ENCODE measurements at places on chromosomes 7 and 10.
A peak's percentile ranks its signal among the peaks of the same experiment; 100 is the strongest.

DNA sequence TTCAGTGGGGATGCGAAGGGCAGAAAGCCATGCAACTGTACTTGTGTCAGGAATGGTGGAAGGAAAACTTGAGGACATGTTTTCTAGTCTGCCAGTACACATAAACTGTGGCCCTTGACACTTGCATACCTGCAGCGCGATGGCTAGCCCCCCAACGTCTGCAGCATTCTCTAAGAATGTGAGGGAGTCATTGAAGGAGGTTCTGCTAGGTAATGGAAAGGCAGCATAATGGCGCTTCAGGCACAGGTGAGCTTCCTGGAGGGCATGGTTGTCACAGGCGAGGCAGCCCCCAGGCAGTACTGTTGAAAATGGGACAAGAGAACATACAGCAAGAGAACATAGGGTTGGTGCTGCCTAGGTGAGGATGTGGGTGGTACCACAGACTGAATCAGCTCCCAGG is 3.5 kb downstream of the LLCFC1 start:
- no peak for DNase-seq

DNA sequence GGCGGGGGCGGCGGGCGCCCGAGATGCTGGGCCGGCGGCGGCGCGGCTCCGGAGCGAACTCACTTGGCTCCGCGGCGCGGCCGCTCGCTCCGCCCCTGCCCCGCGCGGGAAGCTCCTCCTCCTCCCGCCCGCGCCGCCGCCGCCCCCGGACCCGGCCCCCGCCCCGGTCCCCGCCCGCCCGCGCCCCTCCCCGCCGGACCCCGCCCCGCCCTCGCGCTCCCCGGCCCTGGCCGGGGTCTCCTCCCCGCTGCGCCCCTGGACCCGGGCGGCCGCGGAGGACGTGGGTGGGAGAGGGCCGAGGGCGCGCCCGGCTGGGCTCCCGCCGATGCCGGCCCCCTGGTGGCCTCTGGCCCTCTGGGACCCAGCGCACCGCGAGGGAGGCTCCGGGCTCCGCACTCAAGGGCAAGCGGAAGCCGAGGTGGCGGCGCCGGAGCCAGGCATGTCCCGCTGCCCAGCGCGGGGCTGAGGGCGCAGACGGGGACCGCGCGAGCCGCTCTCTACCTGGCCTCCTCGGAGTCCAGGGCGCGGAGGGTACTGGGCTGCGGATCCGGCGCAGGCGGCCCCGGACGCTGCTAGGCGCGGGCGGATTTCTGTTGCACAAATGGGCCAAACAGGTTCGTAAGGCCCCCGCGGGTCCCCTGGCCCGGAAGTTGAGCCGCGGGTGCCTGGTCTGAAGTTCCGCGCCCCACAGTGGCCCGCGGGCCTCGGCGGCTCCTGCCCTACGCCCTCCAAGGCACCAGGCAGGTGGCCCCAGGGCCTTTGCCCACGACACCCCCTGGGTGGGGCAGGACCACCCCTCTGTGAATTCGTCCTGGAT is at the start of gene TCERG1L:
TSS of gene TCERG1L (minus strand) at position 61 of the 817 bp plus-strand sequence. CDS start 86 bp downstream, outside the sequence.
- no peak for DNase-seq

- DNase-seq = no peak
Measured at GRCh38 chr7:1849351-1850041, 179.4 kb downstream of the ELFN1 start.

- DNase-seq = no peak
Measured at GRCh38 chr7:578386-578785, 58.7 kb upstream of the PDGFA start.

GRCh38 chr7:144410441-144410840 is 6.9 kb upstream of the NOBOX start:
- no peak for DNase-seq

- DNase-seq = no peak
Measured at GRCh38 chr10:9450801-9451200, 1396.3 kb downstream of the GATA3 start.

GRCh38 chr7:158271646-158272045 is 316.0 kb downstream of the PTPRN2 start:
- DNase-seq = no peak

DNA sequence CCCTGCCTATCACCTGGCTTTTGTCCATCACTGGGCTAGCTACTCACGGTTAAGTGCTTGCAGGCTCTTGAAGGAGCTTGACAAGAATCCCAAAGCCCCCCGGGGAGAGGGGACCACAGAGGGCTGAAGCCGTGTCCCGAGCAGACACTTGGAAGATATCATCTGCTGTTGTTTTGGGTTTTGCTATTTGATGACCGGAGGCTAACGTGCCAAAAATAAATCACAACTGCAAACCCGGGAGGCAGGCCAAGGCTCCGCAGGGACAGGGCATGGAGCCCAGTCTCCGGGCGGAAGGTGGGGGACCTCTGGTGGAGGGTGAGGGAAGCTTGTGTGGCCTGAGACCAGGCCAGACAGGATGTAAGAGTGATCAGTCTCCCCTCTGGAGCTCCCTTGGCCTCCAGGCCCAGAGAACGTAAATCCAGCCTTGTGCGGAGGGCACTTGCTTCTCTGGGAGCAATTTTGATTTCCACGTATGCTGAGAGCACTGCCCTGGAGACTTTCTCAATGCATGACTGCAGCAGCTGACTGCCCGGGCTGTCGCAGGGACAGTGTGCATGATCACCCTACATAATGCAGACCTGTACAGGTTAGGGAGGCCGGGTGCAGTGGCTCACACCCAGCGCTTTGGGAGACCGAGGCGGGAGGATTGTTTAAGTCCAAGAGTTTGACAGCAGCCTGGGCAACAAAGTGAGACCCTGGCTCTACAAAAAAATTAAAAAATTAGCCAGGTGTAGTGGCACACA is at the start of gene PHKG1:
TSS of gene PHKG1 (minus strand) at position 164 of the 743 bp plus-strand sequence. CDS start 4,011 bp downstream, outside the sequence.
- no peak for DNase-seq

GRCh38 chr10:117239721-117240620 is 943 bp upstream of the SLC18A2 start:
- DNase-seq = no peak

DNA sequence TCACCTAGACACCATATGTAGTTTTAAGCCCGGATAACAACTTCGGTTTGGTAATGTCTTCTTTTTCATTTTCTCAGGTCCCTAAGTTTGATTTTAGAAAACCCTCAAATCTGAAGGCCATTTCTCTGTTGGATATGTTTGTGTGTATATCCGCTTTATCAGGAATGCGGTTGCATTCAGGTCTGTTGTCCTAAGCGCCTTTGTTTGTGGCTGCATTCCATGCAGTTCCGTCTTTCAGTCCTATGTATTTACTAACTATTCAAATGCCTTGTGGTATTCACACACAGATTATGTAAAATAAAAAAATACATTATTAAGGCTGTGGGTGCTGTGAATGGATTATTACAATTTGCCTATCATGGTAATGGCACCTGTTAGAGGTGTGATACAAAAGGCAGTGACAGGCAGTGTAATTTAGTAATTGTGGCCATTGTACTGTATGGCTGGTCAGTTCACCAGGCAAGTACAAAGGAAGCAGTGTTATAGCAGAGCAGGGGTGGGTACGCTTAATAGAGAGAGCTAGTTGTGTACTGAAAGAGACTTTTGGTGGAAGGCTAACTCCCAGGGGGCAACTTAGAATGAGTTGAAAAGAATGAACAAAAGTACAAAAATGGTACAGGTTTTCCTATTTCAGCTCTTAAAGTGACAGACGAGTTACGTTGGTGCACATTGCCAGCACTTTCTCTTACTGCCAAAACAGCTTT is 136.4 kb downstream of the VTI1A start:
- DNase-seq = no peak

- DNase-seq = no peak
Measured at GRCh38 chr10:96991313-96991841, 159.3 kb downstream of the LCOR start.

DNA sequence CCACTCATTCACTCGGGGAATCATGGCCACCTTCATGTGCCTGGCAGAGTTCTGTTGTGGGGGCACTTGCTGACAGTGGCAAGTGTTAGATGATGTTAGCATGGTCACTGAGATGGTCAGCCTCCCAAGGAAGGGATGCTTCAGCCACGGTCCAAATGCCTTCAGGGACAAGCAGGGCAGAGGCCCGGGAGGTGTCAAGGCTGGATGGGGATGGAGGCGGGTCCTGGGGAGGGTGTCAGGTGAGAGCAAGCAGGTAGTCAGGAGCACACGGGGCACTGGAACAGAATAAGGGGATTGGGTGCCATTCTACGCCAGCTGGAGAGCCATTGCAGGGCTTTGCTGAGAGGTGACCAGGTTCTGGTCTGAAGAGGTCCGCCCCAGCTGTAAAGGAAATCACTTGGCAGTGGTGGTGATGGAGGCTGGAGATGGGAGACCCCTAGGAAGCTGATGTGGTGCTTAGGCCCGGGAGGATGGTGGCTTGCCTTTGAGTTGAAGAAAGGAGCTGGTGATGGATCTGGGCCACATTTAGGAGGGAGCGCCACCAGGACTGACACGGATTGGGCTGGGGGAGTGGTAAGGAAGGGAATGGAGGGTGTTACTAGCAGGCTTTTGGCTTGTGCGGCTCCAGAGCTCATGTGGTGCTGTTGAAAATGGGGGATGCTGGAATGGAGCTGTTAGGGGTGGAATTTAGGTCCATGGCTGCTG is 24.1 kb downstream of the AGAP3 start:
- no peak for DNase-seq

GRCh38 chr10:123522702-123523312 is 143.3 kb upstream of the GPR26 start:
- DNase-seq = no peak

GRCh38 chr7:102077081-102077480 is 209.6 kb upstream of the SH2B2 start:
- no peak for DNase-seq

GRCh38 chr7:137771679-137772078 is 75.1 kb downstream of the DGKI start:
- DNase-seq = no peak

DNA sequence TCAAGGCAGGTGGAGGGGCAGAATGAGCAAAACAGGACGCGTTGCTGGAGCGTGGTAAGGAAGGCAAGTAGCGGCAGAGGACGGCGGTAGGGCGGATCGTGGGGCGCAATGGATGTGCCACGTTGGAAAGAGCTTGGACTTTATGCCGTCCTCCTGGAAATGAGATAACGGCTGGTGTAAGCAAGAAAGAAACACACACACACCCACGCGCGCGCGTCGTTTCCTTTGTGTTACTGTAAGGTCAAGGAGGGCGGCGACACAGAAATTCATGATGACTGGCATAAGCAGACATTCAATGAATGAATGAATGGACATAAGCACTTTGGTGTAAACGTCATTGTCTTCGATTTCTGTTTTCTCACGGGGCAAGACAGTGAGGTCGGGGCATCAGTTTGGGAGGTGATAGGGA is 683 bp upstream of the ENTPD7 start:
- peak; percentile 24 for DNase-seq

GRCh38 chr10:93206652-93207051 is 133.0 kb downstream of the CYP26A1 start:
- no peak for DNase-seq

DNA sequence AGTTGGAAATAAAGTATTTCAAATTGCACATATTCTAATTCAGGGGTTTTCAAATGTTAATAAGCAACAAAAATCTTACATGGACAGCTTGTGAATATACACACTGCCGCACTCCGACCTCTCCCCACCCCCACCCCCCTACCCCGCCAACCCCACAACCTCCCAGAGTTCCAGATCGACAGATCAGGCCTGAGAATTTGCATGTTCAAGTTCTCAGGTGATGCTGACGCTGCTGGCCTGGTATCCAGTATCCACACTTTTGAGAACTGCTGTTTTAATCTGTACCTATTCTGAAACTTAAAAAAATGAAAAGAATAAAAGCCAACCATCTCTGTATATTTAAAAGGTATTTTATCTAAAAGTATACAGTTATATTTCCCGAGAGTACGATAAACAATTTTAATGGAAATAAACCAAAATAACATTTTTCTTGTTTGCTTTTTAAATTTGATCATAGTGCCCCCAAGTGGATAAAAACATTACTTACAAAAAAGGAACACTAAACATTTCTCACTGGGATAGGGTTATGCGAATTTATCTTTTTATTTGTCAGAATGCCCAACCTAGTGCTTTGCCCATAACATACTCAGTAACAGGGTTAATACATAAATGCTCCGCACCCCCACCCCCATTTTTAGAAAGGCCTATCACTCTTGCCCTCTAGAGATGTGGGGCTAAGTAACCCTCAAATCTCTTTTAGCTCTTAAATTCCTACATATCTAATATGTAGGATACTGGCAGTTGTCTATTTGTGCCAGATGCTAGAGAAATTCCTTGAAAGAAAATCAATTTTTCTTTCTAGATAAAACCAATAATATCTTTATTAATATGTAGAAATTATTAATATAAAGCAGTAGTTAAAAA is 166.3 kb downstream of the RNF133 start:
- no peak for DNase-seq

DNA sequence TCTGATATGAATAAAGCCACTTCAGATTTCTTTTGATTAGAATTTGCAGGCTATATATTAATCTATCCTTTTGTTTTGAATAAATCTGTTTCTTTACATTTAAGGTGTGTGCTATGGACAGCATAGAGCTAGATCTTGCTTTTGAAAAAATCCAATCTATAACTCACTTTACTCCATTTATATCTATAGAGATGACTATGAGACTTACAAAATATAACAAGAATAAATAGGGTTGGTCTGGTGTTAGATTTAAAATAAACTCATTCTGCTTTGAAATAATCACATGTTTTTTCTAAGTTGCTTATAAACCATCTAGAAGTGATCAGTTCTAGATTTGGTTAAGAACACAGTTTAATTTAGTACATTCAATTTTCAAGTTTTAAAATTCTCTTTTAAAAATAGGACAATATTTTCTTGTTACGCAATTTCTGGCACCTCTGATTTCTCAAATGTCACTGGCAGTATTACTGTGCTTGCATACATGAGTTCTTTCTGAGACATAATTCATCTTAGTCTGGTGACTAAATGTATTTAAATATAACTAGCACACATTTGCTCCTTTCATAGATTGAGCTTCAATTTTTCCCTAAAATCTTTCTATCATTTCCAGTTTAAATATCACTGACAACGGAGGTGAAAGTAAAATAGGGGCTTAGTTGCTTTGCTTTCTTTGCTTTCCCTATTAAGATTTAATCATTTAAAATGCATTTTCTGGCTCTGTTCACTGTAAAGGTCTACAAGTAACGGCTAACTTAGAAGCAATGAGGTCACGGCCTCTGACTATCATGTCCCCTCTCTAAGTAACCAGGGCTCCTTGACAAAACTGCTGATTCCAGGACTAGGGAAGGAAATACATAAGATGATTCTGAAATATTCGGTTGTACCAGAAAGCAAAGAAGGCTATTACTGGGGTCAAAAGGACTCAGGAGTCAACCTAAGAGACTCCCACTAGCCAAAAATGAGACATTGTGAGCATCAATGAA is 89.3 kb downstream of the ICA1 start:
- DNase-seq = no peak

DNA sequence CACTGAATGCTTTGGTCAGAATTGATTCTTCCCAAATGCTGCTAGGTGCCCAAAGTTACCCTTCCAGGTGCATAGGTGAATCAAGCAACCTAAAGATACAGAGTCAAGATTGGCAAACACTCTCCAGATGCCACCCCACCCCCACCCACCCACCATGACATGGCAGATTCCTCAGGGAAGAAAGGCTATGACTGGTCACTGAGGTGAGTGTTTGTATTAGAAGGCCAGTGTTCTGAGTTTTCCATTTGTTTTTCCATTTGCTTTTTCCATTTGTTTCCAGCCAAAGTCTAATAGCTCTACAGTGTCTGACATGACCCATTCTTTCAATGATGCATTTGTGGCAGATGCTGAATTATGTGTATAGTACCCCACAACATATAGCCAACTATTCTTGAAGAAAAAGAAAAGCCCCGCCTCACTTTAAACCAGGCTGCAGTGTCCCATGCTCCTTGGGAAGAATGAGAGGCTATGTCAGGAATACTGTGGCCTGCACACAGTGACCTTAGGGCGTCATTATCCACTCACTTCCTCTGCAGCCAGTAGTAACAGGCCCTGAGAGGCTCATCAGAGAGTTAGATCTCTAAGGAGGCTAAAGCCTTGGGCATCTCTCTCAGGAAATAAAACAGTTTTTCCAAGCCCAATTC is 16.1 kb upstream of the HIBADH start:
- DNase-seq = no peak
